Lower lobe of right lung (tissue), 2 donors: ENCODE measurements at places on chromosomes 6 and 20.
A peak's percentile ranks its signal among the peaks of the same experiment; 100 is the strongest.

GRCh38 chr6:147040121-147040910 is 163.9 kb upstream of the STXBP5 start:
- DNase-seq, result no peak

DNA sequence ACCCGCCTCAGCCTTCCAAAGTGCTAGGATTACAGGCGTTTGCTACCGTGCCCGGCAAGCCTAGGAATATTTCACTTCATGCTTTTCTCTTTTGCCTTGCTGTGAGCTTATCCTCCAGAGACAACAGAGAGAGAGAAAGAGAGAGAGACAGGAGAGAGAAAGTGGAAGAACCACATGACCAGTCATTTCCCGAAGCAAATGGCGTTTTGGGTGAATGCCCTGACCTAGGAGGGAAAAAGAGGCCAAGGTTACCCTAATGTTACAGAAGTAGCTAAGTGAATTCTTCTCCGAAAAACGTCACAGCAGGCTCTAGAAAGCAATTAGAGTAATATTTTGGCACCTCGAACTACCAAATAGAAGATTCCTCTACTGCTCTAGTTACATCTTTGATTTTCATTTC is 9.1 kb downstream of the SGK1 start:
- no peak for DNase-seq

- DNase-seq, result no peak
Observed at GRCh38 chr20:4297127-4297826, 281.9 kb upstream of the RNF24 start.

GRCh38 chr6:43705996-43706395 is 18.4 kb upstream of the MRPS18A start:
- DNase-seq, result no peak

GRCh38 chr6:154815938-154816820 is 83.0 kb downstream of the SCAF8 start:
- DNase-seq, result no peak

- DNase-seq, result peak; percentile 51
Observed at GRCh38 chr6:125746731-125747588, 2.5 kb upstream of the HEY2 start.

GRCh38 chr6:128192972-128193371 is 292.1 kb upstream of the THEMIS start:
- no peak for DNase-seq

DNA sequence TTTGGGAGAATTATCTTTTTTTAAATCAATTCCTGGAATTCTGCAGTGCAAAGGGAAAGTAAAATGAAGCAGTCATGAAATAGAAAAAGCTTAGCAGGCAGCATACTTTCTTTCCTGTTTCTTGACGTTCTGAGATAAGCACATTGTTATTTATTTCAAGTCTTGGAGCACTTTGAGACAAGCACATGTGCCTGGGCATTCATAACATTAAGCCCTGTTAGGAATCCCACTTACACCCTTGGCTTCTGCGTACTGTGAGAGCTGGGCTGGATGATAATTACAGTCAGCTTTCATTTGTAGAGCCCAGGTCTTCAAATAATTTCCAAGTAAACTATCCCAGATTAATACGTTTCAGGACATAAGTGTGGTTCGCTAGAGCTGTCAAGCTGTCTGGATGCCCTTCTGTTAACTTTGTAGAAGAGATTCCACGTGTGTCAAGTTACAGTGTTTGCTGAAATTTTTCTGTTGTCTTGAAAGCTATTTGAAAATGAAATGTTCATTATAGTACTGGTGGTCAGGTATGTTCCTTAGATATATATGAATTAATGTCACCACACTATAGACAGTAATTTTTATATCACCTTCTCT is 8.9 kb downstream of the FARS2 start:
- no peak for DNase-seq

DNA sequence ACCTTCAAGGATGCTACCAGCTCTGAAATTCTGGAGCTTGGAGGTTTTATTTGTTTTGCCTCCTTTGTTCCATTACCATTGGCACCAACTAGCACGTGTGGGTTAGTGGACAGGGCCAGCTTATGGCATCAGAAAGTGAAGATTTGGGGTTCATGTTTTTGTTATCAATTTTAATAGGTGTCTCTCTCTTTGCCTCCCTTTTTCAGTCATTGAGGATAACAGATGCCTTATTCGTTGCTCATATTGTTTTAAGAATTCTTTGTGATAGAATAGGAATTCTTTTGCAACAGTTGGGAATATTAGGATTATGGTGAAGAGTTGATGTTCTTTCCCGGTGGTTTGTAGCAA is 22.9 kb downstream of the TMC2 start:
- no peak for DNase-seq

GRCh38 chr6:120116343-120116742 is 766.8 kb upstream of the MAN1A1 start:
- no peak for DNase-seq

- DNase-seq, result no peak
Observed at GRCh38 chr20:20816969-20817755, 104.7 kb upstream of the RALGAPA2 start.
